ENCODE measurements at places on chromosomes 12 and 14.

- DNase-seq: peak; percentile 83
Observed at GRCh38 chr12:27703720-27704452, 6.7 kb upstream of the MRPS35 start.

DNA sequence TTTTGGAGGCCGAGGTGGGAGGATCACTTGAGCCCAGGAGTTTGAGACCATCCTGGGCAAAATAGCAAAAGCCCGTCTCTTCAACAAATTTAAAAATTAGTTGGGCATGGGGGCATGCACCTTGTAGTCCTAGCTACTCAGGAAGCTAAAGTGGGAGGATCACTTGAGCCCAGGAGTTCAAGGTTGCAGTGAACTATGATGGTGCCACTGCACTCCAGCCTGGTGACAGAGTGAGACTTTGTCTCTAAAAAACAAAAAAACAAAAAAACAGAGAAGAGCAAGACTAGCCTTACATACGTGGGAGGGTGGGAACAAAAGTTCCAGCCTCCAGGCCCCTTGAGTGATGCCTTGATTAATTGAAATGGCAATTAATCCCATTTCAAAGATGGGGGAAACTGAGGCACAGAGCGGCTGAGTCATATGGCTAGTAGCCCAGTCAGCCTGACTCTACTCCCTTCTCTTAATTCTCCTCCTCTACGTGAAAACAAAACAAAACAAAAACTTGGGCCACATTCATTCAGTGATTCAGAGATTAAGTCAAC, 3.3 kb upstream of the FAM222A start:
- DNase-seq: no peak

DNA sequence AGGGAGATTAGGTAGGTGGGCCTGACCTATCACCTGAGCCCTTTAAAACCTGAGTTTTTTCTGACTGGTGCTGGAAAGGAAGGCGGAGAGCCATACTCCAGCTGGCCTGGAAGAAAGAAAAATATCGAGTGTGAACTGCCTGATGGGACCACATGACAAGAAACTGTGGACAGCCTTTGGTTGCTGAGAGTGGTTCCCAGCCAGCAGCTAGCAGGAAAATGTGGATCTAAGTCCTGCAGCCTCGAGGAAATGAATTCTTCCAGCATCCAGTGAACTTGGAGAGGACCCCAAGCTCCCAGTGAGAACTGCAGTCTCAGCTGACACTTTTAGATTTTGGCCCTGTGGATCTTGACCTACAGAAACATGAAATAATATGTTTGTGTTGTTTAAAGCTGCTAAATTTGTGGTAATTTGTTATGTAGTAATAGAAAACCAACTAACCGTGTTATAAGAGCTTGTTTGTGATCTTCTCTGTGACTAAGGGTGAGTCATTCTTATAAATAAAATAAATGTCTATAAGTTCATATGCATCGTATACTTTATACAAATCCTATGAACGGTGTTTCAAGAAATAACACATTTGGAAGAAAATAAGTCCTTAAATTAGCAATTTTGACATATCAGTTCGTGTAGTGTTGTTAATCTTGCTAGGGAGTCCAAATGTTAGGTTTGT, 359.6 kb downstream of the BMP4 start:
- DNase-seq: no peak

GRCh38 chr14:104087505-104087904, 2.0 kb downstream of the ASPG start:
- DNase-seq: no peak

DNA sequence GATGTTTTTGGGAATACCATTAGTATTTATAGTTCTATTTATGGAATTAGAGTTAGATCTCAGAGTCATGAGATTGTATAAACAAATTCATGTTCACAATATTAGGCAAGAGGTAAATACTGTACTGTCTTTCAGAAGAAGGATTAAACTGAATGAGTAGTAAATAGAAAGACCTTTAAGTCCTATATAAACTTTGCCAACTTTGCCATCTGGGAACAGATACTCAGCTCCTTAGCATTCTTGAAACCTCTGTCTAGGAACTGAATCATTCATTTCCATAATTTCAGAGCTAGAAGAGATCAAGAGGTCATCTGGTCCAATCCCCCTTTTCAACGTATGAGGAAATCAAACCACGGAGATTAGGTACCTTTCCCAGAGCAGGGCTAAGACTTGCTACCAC, 141.1 kb downstream of the CAND1 start:
- no peak for DNase-seq

DNA sequence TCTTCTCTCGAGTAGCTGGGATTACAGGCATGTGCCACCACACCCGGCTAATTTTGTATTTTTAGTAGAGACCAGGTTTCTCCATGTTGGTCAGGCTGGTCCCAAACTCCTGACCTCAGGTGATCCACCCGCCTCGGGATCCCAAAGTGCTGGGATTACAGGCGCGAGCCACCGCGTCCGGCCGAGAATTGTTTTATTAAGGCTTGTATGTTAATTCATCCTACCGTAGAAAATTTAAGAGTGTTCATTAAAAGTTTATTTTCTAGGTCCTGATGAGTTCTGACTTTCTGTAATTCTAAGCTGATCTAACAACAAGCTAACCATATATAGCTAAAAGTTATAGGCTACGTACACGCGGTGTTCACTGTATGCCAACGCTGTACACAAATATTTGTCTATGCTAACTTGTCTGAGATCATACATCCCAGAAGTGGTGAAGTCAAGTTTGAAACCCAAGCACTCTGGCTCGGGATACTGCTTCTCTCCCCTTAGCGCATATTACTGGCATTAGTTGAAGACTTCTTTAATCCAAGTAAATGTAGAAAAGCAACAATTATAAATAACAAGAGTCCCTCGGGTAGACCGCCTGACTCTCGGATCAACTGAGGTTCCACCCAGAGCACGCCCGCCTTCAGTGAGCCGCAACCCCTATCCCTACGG, 570 bp upstream of the MRPS35 start:
- no peak for DNase-seq

- peak; percentile 72 for DNase-seq
Observed at GRCh38 chr12:112419297-112420133, 768 bp downstream of the PTPN11 start.

- no peak for DNase-seq
Observed at GRCh38 chr14:95620659-95621059, 65.6 kb upstream of the TCL1B start.

- no peak for DNase-seq
Observed at GRCh38 chr12:111085096-111085495, 164.7 kb upstream of the MYL2 start.

DNA sequence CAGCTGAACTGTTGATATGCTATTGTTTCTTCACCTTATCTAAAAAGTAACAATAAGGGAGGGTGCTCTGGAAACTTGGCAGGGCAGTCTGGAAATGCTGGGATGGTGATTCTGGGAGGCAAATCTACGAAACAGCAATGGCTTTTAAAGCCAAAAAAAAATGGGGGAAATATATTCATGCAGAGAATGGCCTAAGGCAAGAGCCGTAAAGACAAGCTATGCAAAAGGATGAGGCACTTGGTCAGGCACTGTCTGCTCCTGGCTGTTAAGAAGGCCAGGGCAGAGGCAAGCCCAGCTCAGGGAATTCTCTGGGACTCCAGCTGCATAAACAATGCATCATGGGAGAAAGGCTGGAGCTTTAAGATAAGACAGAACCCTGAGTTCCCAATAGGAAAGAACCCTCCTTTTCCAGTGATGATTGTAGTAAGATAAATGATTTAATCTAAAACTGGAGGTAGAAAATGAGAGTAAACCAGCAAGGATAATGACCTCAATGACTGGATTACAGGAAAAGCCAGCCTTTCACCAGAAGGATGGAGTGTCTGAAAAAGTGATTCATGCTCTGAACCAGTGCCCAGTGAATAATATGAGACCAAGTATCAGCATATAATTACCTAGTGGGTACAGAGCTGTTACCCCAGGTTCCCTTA, 46.0 kb downstream of the ITPR2 start:
- DNase-seq: peak; percentile 56

- no peak for DNase-seq
Observed at GRCh38 chr14:79404874-79405511, 806.3 kb downstream of the DIO2 start.

Data from suppressor macrophage treated with lipopolysaccharide for 4 hours (primary cell).